LHCN-M2 (cell line): ENCODE measurements at places on chromosomes 16 and 17. TPM values are rescaled to one million over a fixed set of nuclear protein-coding genes. Genes with fewer than 3 reads are reported as not detected.

The PHAF1 gene
- 16.1 and 24.3 TPM in 2 replicates for total RNA-seq

The NEURL4 gene
- total RNA-seq, result 15.1 and 15.7 TPM in 2 replicates

The NCOR1 gene
- 43.9 and 65.4 TPM in 2 replicates for total RNA-seq

The HAGHL gene
- 10.7 and 19.2 TPM in 2 replicates for total RNA-seq

The SPATA20 gene
- 82.7 and 84.9 TPM in 2 replicates for total RNA-seq
